WTC11 (cell line): ENCODE measurements at places on chromosomes 5 and 9.

- DNase-seq, result no peak
Observed at GRCh38 chr9:107737987-107738743, 248.6 kb upstream of the KLF4 start.

- DNase-seq, result peak; percentile 13
Observed at GRCh38 chr5:76114179-76114851, 31.1 kb downstream of the SV2C start.

DNA sequence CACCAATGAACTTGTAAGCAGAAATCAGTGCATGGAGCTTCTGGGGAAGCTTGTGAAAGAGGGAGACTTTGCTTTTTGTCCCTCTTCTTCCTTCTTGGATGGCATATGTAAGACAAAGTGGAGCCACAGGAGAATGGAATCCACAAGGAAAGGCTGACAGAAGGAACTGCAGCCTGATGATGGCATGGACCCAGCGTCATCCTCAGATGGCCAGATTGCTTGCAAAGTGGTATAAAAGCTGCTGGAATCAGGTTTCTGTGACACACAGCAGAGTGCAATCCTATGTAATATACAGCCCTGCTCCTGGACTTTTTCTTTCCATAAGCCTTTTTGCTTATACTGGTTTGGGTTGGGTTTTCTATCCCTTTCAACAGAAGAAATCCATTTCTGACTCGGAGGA, 31.4 kb upstream of the SPARC start:
- DNase-seq, result no peak

DNA sequence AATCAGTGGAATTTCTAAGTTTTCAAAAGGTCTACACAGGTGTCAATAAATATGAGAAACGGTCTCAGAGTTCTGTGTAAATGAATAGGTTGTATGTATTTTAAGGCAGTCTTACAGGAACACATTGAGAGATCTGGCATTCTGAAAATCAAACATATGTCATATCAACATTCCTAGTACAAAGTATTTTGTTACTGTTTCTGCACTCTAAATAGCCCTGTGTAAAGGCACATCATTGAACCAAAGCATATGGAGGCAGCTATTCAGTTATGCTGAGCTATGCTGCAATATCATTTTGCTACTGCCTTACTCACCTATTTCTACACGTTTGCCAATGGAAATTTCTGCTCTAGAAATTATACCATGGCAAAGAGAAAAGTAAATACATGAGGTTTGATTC, 379.1 kb downstream of the KIAA0825 start:
- no peak for DNase-seq

- DNase-seq, result no peak
Observed at GRCh38 chr5:151451626-151452520, 4.5 kb downstream of the SLC36A1 start.

DNA sequence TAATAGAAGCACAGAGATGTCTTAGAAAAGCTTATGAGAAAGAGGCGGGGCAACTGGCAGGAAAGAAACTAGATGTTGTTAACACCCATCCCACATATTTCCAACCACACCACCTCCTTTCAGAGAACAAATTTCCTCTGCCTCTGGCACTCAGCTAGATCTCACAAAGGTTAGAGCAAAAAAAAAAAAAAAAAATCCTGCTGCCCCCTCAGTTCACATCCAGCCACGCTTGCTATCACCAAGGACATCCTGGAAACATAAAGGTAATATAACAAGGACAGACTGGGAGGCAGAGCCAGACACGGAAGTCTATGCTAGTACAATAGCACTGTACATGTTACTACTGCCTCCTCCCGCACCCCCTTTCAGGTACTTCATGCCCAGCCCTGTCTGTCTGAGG, 238.0 kb upstream of the PTGER4 start:
- DNase-seq, result no peak

GRCh38 chr5:36605241-36605640, 1.2 kb upstream of the SLC1A3 start:
- no peak for DNase-seq
